Tongue (tissue), 3 donors: ENCODE measurements at places on chromosomes 6 and 20.
A peak's percentile ranks its signal among the peaks of the same experiment; 100 is the strongest.

DNA sequence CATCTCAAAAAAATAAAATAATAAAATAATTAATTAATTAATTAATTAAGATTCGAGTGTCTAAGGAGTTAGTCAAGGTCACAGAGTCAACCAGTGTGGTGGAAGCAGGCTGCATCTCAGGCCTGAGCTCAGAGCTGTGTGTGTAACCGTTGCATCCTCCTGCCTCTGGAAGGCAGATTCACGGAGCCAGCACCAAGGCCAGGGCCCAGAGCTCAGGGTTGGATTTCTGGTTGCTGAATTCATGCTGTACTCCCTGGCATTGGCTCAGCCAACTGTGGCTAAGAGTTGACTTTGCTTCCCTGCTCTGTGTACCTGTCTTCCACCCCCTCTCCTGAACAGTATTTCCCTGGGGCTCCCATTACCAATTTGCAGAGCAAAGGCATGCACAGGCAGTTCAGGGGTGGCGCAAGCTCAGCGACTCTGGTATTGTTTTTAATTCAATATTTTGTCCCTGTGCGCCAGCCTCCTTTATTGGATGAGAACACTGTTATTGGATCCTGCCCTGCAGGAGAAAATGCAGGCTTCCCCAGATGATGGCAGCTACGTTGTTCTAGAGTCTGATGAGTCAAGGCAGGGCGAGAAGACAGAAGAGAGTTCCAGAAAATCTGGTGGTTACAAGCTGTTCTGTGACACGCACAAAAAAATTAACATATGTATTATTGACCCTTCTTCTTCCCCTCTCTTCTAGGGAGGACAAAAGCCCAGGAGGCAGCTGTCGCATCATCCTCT lies 12.3 kb upstream of the CTNNBL1 start:
- DNase-seq, result no peak

DNA sequence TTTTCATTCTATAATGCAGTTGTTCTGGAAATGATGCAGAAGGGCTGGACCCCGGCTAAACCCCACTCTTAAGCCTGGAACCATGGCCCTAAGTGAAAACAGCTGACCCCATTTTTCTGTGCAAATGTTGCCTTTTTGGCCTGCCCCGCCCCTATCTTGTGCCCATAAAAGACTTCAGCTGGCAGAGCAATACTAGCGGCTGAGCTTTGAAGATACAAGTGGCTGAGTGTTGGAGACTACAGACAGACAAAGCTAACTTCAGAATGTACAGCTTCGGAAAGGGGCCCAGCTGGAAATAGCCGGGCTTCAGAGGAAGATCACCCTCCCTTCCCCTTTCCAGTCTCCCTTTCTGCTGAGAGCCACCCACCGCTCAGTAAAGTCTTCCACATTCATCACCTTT lies 258.6 kb upstream of the SPTLC3 start:
- peak; percentile 52 for DNase-seq

DNA sequence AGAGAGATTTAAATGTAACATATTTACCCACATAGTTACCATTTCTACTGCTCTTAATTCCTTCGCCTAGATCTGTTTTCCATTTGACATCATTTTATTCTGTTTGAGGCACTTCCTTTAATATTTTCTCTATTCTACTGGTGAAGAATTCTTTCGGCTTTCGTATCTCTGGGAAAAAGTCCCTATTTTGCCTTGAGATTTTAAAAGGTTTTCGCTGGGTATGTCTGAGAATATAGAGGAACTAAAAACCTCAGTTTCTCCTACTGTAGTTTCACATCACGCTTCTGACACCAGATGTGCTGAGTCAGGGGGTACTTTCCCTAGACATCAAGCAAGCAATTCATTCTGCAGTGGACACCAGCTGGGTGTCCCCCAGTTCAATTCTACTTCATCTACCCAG lies 61.7 kb downstream of the E2F3 start:
- DNase-seq, result no peak

DNA sequence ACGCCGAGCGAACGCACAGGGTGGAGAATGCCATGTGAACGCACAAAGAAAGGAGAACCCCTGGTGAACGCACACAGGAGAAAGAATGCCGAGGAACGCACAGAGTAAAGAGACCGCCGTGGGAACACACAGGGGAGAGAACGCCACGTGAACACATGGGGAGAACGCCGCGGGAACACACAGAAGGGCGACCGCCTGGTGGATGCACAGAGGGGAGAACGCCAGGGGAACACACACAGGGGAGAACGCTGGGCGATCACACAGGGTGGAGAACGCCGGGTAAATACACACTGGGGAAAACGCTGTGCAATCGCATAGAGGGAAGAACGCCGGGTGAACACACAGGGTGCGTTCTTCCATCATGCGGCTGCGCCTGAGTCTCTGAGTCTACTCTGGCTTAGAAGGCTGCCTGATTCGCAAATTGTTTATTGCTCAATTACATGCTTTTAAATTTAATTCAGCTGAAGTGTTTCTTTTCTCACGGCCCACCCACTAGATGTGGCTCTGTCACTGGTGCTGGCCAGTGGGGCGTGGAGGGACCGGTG lies 54.1 kb downstream of the RNASET2 start:
- no peak for DNase-seq

- peak; percentile 20 for DNase-seq
These were observed 637.1 kb downstream of the UTRN start for GRCh38 chr6:144922120-144922722.

DNA sequence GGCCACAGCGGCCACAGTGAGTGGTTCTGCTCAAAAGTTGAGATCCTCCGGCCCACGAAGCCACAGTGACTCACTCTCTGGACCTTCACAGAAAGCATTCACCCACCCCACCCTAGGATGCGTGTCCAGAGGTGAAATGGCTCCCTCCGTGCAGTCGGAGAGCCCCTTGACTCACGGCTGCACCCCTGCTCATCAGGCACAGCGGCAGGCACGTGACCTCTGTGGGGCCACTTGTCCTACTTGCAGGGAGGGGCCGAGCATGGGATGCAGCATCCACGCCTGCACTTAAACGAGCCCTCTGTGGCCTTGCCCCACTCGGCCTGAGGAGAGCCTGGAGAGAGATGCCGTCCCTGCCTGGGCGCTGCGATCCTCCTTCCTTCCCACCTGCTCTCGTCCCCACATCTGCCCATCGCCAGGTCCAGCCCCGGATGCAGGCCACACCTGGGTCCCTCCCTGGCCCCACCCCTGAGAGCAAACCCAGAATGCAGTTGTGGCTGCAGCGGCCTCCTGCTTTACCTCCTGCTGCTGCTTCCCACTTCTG lies 28.7 kb downstream of the NTSR1 start:
- no peak for DNase-seq

- DNase-seq, result peak; percentile 56
These were observed 2.3 kb upstream of the EEF1A2 start for GRCh38 chr20:63500902-63501817.

DNA sequence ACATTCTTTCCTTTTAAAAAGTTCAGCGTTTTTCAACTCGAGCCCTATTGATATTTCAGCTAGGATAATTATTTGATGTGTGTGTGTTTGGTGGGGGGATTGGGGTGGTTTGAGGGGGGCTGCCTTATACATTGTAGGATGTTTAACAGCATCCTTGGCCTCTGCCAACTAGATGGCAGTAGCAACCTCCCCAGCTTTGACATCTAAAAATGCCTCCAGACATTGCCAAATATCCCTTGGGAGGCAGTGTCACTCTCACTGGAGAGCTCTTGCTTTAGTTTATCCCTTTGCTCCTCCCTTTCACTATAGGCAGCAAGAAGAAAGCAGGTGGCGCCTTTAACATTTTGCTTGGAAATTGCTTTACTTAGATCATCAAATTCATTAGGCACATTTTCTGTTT lies 14.6 kb upstream of the TP53TG5 start:
- DNase-seq, result no peak

DNA sequence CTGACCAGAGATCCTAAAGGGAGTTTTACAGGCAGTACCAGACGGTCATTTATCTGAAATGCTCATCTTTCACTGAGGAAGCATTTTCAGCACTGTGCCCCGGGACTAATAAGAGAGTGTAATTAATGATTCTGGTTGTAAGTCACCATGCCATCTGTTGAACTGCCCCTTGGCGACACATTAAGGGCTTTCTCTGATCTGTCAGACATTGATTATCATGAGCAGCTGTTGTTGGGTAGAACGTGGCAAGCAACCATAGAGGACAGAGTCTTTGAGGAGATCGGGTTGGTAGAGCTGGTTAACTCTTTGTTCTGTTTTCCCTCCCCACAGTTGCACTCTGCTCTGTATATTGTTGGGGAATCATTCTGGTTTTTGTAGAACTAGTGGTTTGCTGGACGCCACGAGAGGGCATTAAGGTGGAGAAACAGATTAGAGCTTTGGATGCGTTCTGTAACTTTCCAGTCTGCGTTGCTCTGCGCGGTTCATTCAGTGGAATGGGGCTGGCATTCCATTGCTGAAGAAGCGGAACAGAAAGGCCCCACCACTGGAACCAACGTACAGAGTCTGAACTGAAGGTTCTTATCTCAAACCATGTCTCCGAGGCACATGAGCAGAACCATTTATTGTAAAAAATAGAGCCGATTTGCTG lies 34.3 kb downstream of the RPRD1B start:
- peak; percentile 94 for DNase-seq

DNA sequence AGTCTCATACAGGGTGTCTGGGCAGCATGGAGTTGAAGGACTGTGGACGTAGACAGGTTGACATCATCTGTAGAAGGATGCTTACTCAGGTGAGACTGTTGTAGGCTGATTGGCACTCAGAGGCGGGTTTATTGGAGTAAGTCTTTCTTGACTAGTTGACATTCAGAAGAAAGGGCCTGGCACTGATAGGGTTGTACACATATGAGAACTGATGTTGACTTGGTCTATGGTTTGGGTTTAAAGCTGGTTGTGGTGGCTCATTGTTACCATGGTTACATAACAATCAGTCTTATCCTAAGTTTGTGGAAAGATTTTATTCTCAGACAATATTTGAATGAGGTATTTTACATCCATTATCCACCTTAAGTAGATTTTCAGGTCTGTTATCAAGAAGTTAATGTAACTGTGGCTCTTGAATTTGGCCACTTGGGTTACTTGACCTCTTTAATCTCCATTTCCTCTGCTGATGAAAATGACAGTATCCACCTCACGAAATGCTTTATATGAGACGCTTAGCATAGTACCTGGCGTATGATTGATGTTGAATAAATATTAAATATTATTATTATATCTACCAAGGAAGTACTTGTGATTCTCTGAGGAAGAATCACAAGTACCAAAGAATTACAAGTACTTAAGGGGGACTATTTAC lies 109.3 kb downstream of the DNAH8 start:
- no peak for DNase-seq

GRCh38 chr6:45074439-45074838 lies 253.7 kb upstream of the RUNX2 start:
- no peak for DNase-seq

- peak; percentile 79 for DNase-seq
These were observed 130.6 kb upstream of the C6orf118 start for GRCh38 chr6:165439928-165440554.

DNA sequence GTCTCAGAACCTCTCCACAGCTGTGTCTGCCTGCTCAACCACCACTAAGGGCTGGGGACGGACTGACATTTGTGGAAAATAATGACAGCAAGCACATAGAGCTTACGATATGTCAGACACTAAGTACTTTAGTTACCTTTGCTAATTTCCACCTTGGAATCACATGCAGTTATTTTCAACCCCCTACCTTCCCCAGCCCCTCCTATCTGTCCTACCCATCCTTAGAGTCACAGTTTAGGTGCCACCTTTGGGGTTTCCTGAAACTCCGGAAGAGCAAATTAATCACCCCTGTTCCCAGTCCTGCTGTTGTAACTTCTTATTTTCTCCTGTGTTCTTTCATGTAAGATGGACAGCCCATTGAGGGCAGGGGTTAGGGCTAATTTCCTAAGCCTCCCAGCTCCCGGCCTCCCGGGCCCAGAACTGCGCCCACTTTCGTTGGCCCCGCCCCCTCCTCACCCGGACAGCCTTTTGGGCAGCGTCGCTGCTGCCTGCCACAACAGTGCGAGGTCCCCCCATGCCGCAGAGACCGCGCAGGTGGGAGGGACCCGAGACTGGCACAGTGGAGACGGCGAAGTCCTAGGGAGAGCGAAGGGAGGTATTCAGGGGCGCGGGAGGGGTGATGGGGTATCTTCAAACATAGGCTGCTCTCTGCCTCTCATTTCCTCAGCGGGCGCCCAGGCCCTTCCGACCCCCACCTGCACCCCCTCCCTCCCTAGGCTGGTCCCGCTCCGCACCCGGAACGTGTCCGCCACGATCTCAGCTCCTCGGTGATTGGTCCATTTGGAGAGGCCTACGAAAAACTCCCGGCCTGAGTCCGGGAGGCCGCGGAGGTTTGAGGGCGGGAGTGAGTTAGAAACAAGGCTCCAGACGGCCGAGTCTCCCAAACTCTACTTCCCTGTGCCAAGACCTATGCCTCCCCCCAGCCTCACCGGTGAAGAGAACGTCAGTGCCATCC lies 1.1 kb downstream of the DDAH2 start:
- no peak for DNase-seq

- no peak for DNase-seq
These were observed 87.6 kb downstream of the SMOC2 start for GRCh38 chr6:168528474-168529095.

DNA sequence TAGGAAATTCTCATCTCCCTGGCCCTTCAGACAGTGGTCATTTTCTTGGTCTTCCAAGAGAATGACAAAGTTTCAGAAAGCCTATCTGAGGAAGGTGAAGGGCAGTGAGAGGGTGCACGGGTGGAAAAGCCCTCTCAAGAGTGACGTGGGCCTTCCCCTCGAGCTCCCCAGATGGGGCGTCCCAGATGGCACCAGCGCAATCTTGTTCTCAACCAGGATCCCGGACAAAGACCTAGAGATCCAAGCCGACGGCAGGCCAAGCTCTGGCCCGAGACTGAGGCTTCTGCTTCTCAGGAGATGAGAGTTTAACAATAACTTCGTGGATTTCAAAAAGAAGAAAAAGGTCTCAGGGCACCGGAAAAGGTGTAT lies 797 bp upstream of the ZNF133 start:
- no peak for DNase-seq

GRCh38 chr6:76982476-76983199 lies 480.7 kb downstream of the HTR1B start:
- DNase-seq, result no peak

DNA sequence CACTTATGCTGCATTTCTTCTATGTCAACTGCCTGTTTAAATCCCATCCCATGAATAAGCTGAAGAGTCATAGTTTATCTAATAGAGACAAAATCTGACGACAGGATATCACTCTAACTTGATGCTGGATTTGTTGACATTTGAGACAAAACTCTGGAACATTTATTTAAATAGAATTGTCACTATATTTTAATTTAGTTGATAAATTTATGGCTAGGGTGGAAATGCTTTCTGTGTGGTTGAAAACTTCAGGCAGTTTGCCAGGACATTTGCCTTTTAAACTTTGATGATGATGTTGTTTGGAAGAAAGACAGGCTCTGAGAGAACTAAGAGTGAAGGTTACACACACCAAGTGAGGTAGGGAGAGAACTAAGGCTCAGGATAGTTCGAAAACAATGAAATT lies 68.1 kb downstream of the GJA1 start:
- no peak for DNase-seq

DNA sequence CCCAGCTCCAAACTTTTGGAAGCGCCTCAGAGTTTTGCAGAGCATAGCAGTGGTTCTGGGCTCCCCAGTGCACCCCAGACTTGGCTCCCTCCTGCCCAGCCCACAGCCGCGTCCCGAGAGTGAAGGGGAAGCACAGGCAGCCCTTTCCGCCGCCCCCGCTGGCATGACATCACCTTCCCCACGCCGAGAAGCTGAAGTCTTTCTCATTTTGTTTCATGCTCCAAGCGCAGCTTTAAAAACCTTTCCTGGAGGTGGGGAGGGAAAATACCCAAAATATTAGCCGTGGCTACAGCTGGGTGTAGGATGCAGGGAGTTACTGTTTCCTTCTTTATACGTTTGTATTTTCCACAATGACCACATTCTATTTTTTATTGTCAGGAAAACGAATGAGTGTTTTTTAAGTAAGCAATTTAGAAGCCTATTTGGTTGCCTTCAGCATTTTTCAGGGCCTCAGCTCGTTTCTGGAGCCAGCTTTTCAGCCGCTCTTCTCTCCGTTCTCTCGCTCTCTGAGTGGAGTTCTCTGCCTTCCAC lies 72.9 kb downstream of the SNX5 start:
- peak; percentile 72 for DNase-seq
